ENCODE measurements at places on chromosomes 1 and 21. TPM values are rescaled to one million over a fixed set of nuclear protein-coding genes. Genes with fewer than 3 reads are reported as not detected.

- DNase-seq: no peak
These were observed 115.7 kb downstream of the CENPF start for GRCh38 chr1:214718724-214719123.

DNA sequence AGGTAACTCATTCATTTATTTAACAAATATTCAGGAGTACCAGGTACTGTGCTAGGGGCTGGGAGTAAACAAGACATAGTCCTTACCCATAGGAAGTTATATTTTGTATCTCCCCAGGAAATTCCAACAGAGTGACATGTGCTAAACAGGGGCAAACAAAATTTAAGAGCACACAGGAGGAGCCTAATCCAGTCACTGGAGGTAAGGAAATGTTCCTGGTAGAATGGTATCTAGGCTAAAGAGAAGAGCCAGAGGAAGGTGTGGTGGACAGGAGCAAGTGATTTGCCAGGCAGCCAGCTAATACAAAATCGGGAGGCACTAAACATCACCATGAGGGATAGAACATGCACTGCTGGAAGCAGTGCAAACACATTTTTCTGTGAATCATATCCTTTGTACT, 10.4 kb downstream of the TEX38 start:
- no peak for DNase-seq

- no peak for DNase-seq
These were observed 12.3 kb downstream of the SLC44A3 start for GRCh38 chr1:94832446-94832845.

The SMCP gene
- total RNA-seq: not detected

The PTGS2 gene
- 112 TPM for total RNA-seq

- no peak for DNase-seq
These were observed 2.4 kb upstream of the PTPRC start for GRCh38 chr1:198636391-198636790.

- DNase-seq: no peak
These were observed 4.9 kb downstream of the MTHFR start for GRCh38 chr1:11800756-11801433.

GRCh38 chr1:7266561-7266960, 481.3 kb downstream of the CAMTA1 start:
- DNase-seq: no peak

DNA sequence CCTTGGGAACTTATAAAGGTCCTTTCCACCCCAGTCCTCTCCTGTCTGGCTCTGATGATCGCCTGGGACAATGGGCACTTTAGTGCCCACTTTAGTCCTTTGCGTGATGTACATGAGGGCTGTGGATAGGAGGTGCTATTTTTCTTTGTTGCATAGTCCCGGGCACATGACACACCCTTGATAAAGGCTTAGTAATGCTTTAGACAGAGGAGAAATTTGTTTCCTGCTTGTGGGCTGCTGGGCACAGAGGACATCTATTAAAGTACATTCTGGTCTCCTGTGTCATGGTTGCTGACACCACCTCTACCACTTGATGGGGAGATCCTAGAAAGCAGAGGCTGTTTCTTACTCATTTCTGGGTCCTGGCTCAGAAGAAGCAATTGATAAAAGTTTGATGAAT, 5.4 kb upstream of the KNCN start:
- no peak for DNase-seq

- DNase-seq: no peak
These were observed 156.9 kb upstream of the NBPF11 start for GRCh38 chr1:148308832-148309458.

- DNase-seq: no peak
These were observed 85.8 kb downstream of the MRPS6 start for GRCh38 chr21:34158866-34159835.

DNA sequence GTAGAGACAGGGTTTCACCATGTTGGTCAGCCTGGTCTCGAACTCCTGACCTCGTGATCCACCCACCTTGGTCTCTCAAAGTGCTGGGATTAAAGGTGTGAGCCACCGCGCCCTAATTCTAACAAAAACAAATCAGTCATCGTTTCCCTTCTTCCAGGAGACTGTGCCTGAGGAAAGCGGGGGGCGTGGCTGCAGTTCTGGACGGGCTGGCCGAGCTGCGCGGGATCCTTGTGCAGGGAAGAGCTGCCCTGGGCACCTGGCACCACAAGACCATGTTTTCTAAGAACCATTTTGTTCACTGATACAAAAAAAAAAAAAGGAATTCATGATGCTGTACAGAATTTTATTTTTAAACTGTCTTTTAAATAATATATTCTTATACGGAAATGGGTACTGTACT, 104.2 kb downstream of the WDR4 start:
- no peak for DNase-seq

The PLD5 gene
- not detected for total RNA-seq

GRCh38 chr1:52633291-52633754, 355 bp downstream of the SHISAL2A start:
- no peak for DNase-seq

- DNase-seq: peak; percentile 5
These were observed 433.0 kb downstream of the PTPRU start for GRCh38 chr1:29669158-29669871.

DNA sequence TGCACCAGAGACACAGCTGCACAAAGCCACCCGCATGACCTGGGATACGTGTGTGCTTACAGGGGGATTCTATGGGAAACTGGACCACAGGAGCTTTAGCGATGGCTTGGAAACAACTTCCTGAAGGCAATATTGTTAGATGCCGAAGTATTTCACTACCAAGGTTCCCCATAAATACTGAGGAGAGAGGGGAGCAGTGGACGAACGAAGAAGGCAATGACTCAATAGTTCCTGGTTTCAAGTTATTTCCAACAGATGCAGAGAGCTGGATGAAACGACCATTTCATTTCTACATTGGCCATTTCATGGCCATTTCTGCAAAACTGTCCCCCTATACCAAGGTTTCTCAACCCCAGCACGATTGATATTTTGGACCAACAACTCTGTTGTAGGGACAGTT, 61.3 kb downstream of the CD34 start:
- DNase-seq: no peak

DNA sequence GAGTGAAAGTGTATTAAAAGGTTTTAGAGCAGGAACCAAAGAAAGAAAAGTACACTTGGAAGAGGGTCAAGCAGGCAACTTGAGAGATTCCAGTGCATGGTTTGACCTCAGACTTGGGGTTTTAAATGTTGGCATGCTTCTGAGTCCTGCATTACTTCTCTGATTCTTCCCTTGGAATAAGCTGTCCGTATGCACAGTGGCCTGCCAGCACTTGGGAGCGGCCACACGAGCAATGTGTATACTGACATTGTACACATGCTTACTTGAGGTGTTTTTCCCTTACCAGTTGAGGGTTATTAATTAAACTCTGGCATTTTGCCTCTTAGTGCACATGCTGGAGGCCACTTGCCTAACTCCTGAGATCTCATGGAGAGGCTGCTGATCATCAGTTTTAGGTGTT, 786.6 kb upstream of the RGS18 start:
- DNase-seq: no peak

DNA sequence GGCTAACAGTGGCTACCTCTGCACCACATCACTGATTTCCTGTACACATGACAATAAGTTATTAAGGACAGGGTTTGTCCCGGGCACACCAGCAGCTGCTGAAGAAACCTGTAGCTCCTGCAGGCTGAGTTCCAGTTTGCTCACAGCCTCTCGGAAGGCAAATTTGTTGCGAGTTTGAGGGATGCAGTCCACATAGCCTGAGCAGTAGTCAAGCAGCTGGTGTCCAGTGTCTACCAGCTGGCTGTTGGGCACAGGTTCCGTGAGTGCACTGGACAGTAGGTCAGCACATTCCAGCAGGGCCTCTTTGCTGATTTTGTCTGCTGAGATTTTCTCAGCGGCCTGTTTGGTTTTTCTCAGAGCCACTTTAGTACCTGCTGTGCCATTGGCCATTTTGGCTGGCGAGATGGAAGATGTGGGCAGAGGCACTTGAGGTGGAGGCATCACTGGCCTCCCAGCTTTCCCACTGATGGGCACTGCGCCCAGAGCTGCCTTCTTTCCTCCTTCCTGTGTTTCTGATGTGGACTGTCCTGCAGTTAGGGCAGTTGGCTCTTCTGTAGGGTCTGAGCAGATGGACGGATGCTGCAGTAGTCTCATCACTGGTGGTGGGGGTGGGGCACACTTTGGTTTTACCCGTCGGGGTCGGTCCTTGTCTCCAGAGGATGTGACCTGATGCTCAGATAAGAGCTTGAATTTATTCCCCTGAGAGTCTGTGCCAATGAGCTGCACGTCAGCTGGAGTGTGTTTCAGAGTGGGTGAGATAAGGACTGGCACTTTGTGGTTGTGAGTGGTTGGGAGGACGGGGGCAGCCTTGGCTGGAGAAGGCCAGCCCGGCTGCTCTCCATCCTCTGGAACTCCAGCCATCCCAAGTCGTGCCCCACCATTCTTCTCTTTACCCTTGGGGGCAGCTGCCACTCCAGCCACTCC, 26.1 kb downstream of the TOR3A start:
- no peak for DNase-seq

The SPATA46 gene
- total RNA-seq: not detected

DNA sequence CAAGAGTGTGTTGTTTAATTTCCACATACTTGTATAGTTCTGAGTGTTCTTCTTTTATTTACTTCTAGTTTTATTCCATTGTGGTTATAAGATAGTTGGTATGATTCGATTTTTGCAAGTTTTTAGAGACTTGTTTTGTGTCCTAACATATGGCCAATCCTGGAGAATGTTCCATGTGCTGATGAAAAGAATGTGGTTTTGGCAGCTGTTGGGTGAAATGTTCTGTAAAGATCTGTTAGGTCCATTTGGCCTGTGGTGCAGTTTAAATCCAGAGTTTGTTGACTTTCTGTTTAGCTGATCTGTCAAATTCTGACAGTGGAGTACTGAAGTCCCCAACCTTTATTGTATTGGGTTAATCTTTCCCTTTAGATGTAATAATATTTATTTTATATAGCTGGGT, 19.5 kb upstream of the TIPRL start:
- no peak for DNase-seq

- DNase-seq: no peak
These were observed 144.3 kb upstream of the C1orf21 start for GRCh38 chr1:184242507-184242943.

DNA sequence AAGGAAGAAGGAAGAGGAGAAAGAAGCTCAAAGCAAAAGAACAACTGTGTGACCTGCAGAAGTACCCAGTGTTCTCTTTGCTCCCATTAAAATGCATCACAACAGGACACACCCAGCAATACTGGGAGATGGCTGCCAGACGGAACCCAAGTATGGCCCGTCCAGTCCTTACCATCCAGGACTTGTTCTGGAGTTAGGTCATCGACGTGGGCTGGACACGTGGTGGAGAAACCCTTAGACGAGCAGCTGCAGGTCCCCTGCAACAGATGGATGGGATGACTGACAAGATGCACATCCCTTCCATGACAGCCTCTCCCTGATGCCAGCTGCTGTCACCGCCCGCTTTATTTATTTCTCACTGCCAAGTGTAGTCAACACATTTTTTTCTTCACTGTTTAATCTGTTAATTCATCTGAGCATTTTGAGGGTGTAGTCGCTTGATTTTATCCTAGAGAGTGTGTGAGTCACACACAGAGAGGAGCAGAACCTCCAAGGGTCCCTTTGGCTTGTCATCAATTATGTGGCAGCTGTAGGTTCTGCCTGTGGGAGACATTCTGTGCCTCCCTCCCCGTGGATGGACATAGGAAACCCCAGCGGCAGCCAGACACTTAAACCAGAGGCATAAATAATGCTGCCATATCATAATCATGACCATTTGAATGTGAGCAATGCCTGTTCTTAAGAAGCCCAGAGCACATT, 80.9 kb downstream of the ABCA4 start:
- DNase-seq: no peak

DNA sequence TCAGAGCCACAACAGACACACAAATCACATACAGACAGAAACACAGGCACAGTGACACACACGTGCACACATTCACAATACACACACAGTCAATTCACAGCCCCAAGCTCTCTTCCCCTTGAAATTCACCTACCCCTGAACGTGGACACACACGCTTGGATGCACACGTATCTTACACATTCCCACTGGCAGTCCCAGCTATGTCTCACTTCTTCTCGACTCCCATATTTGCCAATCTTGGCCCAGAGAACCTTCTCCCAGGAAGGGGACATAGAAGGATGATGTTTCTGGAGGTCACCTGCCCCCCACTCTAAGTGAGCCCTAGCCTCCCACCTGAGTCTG, 1.6 kb downstream of the CRYBG2 start:
- DNase-seq: no peak

- DNase-seq: no peak
These were observed 22.4 kb upstream of the ABCD3 start for GRCh38 chr1:94395748-94396309.

The FALEC gene
- total RNA-seq: 0.37 TPM

DNA sequence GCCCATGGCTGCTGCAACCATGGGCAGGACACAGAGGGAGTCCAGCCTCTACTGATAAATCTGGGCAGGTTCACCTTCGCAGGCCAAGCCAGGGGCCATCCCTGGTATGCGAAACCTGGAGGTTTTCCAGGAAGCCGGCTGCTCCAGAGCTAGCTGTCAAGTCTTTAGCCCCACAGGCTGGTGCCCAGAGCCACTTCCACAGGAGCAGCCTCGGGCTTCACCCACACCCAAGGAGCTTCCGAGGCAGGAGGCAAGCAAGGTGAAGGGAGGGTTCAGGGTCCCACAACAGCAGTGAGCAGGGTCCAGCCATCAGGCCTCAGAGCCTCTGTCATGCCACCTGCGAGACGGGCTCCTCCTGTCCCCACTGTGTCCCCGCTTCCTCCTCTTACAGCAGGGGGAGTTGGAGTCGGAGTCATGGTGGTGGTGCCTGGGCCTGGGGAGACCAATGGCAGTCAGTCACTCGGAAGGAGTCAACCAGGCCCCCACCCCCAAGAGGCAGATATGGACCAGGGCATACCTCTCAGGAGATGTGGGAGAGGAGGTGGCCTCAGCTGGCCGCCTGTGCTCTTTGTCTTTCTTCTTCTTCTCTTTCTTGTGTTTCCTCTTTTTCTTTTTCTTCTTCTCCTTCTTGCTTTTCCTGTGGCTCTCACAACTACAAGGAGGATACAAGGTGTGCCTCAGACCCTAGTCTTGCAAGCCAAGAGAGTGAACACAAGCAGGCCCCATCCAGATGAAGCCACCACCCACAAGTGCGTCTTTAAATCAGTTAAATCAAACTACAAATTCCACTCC, 2.1 kb downstream of the C1orf35 start:
- DNase-seq: no peak

- no peak for DNase-seq
These were observed 151.4 kb upstream of the C1orf105 start for GRCh38 chr1:172269084-172269483.

- DNase-seq: no peak
These were observed 66.7 kb downstream of the XCL1 start for GRCh38 chr1:168643152-168643551.

DNA sequence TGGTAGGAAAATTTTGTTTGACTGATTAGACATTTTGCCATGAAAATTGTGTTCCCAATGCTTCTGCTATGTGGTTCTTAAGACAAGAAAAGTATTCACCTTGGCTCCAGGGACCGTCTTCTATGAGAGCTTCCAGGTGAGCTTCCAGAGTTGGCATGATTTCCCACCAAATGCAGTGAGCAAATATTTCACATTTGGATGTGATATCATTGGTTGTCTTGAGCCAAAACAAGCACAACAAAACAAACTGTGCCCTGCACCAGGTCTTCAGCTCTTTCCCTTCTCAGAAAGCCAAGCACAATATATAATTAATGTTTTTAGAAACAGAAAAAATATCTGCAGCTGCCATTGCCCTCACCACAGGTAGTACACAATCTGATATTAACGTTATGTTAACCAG, 1009.0 kb downstream of the PLA2G4A start:
- no peak for DNase-seq

The VSIG8 gene
- total RNA-seq: not detected

- DNase-seq: no peak
These were observed 736.8 kb upstream of the NCAM2 start for GRCh38 chr21:20261364-20261763.

The GJA8 gene
- total RNA-seq: not detected

- no peak for DNase-seq
These were observed 6.7 kb downstream of the TBX15 start for GRCh38 chr1:118981436-118981835.

The RGS1 gene
- total RNA-seq: 4.2 TPM
